ENCODE measurements at places on chromosomes 11 and 22.

DNA sequence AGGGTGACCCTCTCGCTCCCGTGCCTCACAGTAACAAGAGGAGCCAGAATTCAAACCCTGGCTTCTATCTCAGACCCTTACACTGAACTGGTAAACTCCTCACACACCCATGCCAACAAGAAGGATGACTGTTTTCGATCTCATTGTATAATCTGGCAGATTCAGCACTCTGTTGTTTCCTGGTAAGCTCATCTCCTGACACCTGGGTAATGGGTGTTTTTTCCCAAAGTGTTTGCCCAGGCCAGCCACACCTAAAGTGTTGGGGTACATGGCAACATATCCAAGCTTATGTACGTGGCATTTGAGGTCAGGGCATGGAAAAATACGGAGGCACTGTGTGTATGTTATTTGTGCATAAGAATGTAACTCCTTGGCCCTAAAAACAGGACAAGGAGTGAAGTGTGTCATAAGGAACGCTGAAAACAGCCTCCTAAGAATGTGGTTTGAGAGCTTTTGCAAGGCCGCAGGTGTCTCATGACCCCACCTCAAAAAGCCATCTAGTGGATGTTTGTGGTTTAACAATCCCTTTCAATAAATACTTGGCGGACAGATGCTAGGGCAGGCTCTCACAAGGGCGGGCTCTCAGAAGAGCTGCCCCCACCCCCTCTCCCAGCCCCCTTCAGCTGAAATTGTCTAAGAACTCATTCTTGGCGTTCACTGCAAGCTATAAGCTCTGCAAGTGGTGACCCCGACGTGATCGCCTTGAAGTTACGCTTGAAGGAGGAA lies at the start of gene MS4A15:
Gene MS4A15, plus strand, starts transcription at position 561 of the 726 bp plus-strand sequence. CDS start 6,867 bp downstream, outside the sequence.
- DNase-seq = no peak

- no peak for DNase-seq
Measured at GRCh38 chr11:12640926-12641849, 33.0 kb upstream of the TEAD1 start.

DNA sequence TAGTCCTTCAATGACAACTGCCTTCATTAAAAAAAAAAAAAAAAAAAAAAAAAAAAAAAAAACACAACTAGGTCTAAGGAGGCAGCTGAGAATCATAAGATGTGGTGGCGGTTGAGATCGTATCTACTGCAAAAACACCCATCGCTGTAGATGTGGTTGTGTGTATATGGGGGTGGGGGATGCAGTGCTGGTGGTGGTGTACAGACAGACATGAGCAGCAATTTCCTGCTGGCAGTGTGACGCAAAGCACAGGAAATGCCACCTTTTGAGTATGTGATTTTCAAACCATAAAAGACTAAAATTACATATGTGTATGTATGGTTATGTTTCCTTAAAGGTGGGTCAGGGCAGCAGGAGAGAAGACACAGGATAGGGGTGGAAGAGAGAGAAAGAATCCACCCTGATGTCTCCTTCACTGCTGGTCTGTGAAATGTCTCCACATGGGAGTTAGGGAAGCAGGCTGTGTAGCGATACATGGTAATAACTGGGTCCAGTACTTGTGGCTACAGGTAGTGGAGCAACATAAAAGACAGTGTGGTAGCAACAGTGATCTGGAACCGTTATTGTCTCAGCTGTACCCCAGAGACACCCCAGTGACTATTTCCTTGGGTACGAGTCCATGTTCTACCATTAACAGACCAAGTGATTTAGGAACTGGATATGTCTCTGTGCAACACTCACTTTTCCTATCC lies 57.9 kb downstream of the SYTL2 start:
- peak; percentile 94 for DNase-seq

- no peak for DNase-seq
Measured at GRCh38 chr11:46471943-46472661, 80.5 kb upstream of the CHRM4 start.

- DNase-seq = no peak
Measured at GRCh38 chr11:30741039-30741550, 154.9 kb upstream of the MPPED2 start.

- no peak for DNase-seq
Measured at GRCh38 chr11:257766-258493, 20.3 kb upstream of the NLRP6 start.
